Bone marrow (tissue), 2 donors: ENCODE measurements at places on chromosomes 7 and 10.

DNA sequence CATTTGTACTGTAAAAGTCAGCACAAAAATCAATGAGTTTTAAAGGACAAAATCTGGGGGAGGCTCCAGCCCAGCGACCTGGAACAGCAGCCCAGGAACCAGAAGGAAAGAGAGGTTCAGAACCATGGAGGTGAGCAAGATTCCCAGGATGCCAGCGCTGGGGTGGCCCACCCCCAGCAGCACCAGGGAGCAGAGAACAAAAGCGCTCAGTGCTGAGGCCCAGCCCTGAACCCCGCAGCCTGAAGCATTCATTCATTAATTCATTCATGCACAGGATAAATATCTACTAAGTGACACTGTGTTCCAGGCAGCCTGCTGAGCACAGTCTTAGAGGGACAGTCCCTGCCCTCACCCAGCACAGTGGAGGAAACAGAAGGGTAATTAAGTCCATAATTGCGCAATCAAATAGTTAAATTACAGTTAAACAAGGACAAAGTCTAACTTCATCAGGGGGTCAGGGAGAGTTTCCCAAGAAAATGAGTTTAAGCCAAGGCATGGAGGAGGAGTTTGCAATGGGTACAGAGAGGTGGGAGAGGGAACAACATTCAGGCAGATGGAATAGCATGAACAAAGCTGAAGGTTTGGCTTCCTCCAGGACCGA, 202.3 kb downstream of the GRID1 start:
- no peak for DNase-seq

DNA sequence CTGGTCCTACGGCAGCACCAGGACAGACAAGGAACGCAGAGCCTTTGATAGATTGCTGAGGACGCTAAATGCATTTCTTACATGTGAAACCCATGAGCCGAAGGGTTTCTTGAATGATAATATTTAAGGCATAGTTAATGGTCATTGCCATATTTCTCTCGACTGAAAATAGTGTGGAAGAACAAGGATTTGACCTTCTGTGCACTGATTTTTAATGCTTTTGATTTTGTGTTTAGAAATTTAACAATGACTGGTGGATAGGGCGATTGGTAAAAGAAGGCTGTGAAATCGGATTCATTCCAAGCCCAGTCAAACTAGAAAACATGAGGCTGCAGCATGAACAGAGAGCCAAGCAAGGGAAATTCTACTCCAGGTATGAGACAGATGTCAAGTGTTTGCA, 150.8 kb downstream of the NSUN6 start:
- DNase-seq, result no peak

DNA sequence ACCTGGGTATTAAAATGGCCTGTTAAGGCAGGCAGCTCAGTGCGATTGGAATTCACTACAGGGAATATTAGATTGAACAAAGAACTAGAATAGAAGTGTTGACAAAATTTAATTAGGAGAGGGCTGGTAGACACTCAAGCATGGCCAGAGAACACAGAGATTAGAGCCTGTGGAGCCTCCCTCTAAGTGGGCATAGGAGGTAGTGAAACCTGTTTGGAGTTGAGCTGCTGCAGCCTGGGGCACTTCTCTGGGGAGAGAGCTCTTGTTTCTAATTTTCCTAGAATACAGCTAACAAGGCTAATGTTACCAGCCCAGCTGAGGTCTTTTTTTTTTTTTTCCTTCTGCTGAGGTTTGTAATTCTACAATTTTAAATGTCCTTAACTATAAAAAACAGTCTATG, 46.4 kb downstream of the TMEM168 start:
- DNase-seq, result no peak

DNA sequence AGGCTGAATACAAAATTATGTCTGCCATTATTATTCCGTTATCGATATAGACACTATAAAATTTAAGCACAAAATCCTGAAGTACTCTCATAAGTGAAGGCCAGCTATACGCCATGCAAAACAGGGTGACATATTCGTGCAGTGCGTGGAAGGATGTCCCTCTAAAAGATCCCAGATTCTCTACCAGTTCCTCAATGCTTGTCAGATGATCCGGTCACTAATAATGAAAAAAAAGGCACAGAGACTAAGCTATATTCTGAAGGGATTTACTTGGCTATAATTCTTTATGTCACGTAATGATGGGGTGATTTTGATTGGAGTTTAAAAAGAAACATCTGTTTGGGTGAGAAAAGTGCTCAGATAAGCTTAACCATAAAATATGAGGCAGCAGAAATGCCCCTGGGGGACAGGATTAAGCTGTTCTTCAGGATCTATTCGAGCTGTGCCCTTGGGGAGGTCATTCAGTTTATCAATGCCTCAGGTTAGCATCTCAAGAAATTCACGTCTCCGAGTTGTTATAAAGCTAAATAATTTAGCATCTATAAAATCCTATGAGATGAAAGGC, 229.7 kb upstream of the PITRM1 start:
- no peak for DNase-seq

DNA sequence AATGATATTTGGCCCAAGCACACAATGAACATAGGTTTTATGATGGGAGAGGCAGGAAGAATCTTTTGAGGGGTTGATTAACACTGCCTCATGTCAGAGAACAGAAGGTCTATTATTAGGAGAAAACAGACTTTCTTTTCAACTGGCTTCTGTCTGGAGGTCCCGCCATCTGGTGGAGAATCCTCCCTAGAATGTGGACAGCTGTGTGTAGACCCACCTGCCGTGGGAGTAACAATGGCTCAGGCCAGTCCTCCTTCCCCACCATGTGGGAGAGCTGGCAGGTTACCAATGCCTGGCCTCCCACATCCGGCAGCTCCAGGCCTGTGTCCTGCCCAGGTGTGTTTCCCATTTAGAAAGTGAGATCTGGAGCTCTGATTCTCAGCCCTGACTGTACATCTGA, 70.4 kb upstream of the AOAH start:
- no peak for DNase-seq

DNA sequence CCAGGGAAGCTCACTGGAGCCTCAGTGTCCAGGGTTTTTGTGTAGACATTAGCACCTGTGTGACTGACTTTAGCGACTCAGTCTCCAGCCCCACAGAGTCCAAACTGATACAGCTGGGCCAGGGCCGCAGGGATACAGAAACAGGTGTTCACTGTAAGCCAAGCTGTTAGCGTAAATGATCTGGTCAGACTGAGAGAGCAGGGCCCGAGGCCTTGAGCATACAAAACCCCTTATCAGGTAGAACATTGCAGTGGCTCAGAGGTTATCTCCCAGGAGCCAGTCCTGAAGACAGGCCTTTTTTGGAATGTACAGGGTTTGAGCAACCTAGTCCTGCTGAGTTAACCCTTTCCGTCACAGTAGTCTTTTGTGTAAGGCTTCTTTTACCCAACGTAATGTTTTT, 25.0 kb downstream of the LHPP start:
- DNase-seq, result no peak

DNA sequence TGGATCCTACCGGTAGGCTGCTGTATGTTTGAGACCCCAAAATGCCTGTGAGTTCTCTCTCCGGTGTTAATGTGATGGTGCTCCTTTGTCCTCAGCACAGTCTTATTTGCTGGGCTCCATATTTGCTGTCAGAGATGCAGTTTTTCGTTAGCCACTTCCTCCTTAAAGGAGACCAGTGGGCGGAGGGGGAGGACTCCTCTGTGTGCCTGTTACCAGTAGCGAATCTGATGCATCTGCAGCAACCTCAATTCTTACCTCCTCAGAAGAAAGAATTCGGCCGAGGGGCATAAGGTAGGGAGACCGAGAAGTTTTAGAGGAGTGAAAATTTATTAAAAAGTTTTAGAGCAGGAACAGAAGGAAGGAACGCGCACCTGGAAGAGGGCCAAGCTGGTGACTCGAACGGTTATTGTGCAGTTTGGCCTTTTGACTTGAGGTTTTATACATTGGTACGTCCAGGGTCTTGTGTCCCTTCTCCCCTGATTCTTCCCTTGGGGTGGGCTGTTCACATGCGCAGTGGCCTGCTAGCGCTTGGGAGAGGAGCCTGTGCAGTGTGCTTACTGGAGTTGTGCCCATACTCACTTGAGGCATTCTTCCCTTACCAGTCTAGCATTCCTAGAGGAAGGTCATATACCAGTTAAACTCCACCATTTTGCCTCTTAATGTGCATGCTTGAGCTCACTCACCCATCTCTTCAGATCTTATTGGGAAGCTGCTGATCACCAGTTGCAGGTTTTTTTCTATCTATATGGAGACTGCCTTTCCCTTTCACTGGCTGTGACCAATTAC, 49.5 kb downstream of the GNAI1 start:
- no peak for DNase-seq
